ENCODE measurements at places on chromosomes 1 and 21.

DNA sequence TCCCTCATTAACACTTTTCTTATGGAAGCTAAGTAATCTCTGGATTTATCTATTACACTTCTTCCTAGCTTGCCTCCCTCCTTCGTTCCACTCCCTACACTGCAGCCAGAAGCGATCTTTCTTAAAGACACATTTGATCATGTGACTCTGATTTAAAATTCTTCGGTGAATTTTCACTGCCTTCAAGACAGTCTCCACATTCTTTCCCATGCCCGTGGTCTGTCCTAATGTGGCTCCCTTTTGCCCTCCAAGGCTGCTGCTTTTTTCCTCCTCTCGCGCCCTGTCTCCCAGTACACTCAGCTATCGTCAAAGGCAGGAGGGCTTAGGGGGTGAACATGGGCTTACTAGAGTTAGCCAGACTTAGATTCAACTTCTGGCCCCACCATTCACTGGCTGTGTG is 64.4 kb downstream of the SDCCAG8 start:
- no peak for DNase-seq

DNA sequence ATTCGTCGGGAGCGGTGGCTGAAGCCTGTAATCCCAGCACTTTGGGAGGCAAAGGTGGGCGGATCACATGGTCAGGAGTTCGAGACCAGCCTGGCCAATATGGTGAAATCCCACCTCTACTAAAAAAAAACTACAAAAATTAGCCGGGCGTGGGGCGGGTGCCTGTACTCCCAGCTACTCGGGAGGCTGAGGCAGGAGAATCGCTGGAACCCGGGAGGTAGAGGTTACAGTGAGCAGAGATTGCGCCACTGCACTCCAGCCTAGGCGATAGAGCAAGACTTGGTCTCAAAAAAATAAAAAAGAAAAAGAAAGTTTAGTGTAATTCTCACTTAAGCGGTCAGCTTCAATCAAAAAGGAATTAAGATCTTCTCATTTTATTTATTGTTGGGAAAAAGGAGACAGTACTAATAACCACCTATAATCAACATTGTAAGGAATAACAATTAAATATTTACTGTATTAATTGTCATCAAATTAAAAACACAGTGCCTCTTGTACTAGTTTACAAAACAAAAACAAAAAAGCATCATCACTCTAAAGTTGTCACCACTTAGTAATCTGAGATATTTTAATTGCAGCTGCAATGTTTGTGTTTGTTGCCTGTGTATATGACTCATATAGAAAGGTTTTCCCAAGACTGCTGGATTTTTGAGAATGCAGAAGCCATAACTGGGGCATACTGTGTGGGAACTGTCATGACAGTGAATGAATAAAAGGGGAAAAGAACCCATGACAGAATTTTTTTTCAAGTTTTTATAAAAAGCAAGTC is 3.7 kb downstream of the FBXO42 start:
- DNase-seq, result no peak

DNA sequence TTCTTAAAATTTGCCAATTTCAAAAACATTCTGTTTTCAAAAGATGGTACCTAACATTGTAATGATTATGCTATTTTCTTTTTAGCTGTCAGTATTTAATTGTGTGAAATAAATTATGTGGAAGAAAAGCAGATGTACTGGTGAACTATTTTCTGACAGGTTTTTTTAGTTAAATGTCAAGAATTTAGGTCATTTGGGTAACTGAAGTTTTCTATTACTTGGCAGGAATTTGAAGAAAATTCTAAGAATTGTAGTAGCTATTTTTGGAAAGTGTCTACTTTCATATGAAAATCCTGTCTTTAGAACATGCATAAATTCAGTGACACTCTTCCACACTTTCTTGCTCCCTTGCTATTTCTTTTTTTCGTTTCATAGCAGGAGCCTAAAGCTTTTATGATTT is 28.5 kb upstream of the PTPRC start:
- DNase-seq, result no peak

- peak; percentile 28 for DNase-seq
These were observed 841 bp downstream of the ADSS2 start for GRCh38 chr1:244450597-244451538.

- DNase-seq, result no peak
These were observed 5.4 kb downstream of the PNRC2 start for GRCh38 chr1:23964790-23965740.

DNA sequence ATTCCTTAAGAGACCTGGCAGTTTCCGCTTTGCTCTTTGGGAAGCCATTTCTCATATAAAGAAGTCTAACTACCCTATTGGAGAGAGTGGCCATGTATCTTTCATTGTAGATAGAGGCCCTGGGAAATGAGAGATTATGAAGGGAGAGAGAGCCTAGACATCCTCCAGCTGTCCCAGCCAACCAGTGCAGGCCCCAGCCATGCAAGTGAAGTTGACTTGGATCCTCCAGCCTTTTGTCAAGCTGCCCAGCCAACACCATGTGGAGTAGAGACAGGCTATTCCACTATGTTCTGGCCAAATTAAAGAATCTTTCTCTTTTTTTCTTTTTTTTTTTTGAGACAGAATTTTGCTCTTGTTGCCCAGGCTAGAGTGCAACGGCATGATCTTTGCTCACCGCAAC is 7.1 kb upstream of the ANP32E start:
- no peak for DNase-seq

- no peak for DNase-seq
These were observed 18.5 kb downstream of the CCN1 start for GRCh38 chr1:85599076-85599491.

DNA sequence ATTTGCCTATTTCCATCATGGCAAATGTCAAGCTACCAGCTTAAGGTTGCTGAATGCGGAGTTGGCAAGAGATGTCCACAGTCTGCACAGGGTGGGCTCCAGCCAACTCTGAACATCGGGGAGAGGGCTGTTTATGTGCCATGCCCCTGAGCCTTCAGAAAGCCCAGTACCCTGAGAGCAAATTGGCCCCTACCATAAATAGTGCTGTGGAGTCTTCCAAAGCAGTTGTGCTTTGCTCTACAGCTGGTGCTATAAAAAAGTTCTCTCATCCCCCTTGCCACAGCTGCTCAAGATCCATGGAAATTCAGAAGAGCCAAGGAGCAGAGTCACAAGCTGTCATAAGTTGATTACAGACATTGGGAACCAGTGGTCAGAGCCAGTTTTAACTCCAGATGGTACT is 85.6 kb upstream of the CLDN14 start:
- DNase-seq, result no peak

DNA sequence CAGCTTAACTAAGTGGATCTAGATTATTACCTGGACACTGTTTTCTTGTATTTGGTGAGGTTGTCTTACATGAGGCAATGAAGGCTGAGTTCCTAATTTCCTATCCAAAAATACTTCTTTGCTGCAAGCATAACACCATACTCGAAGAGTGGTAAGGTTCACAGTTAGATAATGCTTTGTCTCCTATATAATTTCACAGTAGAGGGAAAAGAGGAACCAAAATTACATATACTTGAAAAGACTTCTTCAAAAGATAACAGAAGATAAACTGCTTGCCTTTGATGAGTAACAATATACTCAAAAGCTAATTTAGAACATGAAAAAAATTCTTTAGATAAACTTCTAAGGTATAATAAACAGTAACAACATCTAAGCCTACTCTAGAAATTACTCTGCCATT is 20.4 kb downstream of the USP33 start:
- DNase-seq, result no peak

- DNase-seq, result no peak
These were observed 40.2 kb upstream of the EPS8L3 start for GRCh38 chr1:109803901-109804331.

- DNase-seq, result no peak
These were observed 32.1 kb upstream of the RWDD3 start for GRCh38 chr1:95201905-95202304.

DNA sequence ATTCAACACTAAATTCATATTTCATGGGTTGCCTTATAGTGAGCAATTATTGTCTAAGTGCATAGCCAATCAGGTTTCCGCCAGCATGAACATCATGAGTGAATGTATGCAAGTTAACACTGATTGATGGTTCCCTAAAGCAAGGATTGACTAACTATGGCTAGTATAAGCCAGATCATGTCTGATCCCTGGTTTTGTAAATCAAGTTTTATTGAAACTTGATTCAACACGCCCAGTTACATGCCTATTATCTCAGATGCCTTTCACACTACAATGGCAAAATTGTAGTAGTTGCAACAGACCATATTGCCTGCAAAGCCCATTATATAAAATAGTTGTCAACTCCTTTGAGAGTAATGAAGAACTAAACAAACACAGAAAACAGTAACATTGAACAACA is 1127.4 kb downstream of the NCAM2 start:
- no peak for DNase-seq

Measured in stimulated activated CD8-positive, alpha-beta memory T cell treated with anti-CD3 and anti-CD28 coated beads, Interleukin-7, amount 100 ng/mL, for 1 hour (primary cell).